ENCODE measurements at places on chromosomes 6 and 20. TPM values are rescaled to one million over a fixed set of nuclear protein-coding genes. Genes with fewer than 3 reads are reported as not detected.

SPATA25 gene
- 0.83 TPM for total RNA-seq

TULP1 gene
- total RNA-seq, result not detected

CFAP61 gene
- total RNA-seq, result 0.34 TPM

ENPP5 gene
- not detected for total RNA-seq

BTN1A1 gene
- total RNA-seq, result not detected

FAM209B gene
- 1.00 TPM for total RNA-seq

SLC17A2 gene
- not detected for total RNA-seq

IRAK1BP1 gene
- 0.76 TPM for total RNA-seq

SAMHD1 gene
- total RNA-seq, result 7.4 TPM

SRSF12 gene
- total RNA-seq, result 1.9 TPM

C6orf52 gene
- 2.6 TPM for total RNA-seq

IPCEF1 gene
- not detected for total RNA-seq

TXLNB gene
- total RNA-seq, result not detected

ATP6V1G2 gene
- total RNA-seq, result 0.69 TPM

C20orf96 gene
- 9.9 TPM for total RNA-seq

PNLDC1 gene
- total RNA-seq, result not detected

GINS1 gene
- 32.8 TPM for total RNA-seq

DOK5 gene
- total RNA-seq, result not detected

FOXP4 gene
- 28.7 TPM for total RNA-seq

ARMC12 gene
- 0.44 TPM for total RNA-seq

VSX1 gene
- 1.0 TPM for total RNA-seq

CDSN gene
- not detected for total RNA-seq

PGBD1 gene
- total RNA-seq, result 4.8 TPM

OARD1 gene
- total RNA-seq, result 21.9 TPM

APCDD1L gene
- not detected for total RNA-seq

CTCFL gene
- not detected for total RNA-seq

EFCAB8 gene
- total RNA-seq, result not detected

KIAA1755 gene
- total RNA-seq, result 0.13 TPM

CYP21A2 gene
- not detected for total RNA-seq

CLPSL2 gene
- total RNA-seq, result 0.78 TPM

RPRD1B gene
- 27.2 TPM for total RNA-seq

NMBR gene
- not detected for total RNA-seq

WFDC12 gene
- not detected for total RNA-seq

TMEM74B gene
- total RNA-seq, result 3.4 TPM

Data from A549 treated with ZK216348 at 1 μM for 4 hours (cell line).